ENCODE measurements at places on chromosomes 2 and 18.

DNA sequence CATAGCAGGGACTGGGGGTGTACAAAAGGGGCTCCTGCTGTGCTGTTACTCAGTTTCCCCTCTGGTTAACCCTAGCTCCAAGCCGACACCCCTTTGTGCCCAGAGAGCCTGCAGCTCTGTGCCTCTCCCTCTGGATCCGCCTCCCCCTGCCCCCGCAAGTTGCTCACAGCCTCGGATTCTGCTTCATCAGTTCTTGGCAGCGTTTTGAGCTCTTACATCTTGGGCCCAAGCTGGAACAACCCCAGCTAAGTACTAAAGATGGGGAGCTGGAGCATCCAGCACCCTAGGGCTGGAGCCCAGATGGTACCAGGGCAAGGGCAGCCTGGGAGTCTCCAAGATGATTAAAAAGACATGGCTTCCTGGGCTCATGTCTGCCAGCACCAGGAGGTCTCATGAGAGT, 40.7 kb downstream of the POMC start:
- DNase-seq = no peak

DNA sequence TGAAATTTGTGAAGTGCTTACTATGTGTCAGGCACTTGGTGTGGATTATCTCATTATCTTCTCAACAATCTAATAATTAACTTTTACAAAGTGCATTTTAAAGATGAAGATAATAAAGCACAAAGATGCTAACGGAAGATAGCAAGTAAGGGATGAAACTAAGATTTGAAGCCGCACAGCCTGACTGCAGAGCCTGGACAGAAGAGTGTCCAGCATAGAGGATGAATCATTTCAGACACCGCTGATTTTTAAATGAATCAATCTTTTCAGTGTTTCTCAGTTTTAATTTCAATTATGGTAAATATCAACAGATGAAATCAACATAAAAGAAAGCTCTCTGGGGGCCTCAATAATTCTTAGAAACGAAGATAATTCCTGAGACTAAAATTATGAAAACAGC, 24.5 kb upstream of the STAM2 start:
- DNase-seq = no peak

DNA sequence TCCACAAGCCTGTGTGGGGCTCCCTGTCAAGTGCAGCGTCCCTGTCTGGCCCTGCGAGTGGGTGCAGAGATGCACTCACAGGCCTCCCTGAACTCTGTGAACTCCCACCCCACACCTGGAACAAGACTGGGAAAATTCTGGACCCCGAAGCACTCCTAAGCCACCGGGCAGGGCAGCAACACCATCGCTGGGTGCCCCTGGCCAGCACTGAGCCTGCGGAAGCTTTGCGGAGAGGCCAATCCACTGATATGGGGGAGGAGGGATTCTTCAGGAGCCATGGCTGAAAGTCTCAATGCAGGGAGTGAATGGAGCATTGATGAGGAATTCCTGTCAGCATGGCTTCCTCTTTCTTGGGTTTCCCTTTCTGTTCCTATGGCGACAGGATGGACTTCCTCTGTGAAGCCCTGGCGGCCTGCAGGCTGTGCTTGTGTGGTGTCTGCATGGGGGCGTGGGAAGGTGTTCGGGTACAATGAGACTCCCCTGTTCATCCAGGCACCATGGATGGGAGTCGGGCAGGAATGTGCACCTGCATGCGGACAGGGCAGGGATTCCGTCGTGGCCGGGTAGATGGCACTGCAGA, 15.1 kb downstream of the TRIB2 start:
- DNase-seq = no peak

- no peak for DNase-seq
These were observed 204.1 kb downstream of the CELF4 start for GRCh38 chr18:37361335-37362157.

DNA sequence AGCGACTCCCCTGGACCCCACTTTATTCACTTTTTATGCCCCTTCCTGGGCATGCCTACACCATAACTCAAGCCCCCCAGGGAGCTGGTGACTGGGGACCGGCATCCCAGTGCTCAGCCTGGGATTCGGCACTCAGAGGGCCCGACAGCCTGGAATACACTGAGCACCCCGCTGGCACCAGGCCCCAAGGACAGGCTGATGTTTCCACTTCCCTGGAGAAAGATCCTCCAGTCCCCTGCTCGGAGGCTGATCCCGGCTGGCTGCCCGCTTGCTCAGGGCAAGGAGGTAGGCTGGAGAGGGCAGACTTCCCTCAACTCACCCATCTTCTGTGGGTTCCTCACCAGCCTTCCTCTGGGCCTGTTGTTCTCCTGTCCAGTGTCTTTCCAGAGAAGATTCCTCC, 36.6 kb downstream of the ODC1 start:
- no peak for DNase-seq

GRCh38 chr2:160039166-160039903, 23.1 kb downstream of the PLA2R1 start:
- DNase-seq = no peak

GRCh38 chr2:148305476-148305875, 284.6 kb downstream of the MBD5 start:
- DNase-seq = no peak

DNA sequence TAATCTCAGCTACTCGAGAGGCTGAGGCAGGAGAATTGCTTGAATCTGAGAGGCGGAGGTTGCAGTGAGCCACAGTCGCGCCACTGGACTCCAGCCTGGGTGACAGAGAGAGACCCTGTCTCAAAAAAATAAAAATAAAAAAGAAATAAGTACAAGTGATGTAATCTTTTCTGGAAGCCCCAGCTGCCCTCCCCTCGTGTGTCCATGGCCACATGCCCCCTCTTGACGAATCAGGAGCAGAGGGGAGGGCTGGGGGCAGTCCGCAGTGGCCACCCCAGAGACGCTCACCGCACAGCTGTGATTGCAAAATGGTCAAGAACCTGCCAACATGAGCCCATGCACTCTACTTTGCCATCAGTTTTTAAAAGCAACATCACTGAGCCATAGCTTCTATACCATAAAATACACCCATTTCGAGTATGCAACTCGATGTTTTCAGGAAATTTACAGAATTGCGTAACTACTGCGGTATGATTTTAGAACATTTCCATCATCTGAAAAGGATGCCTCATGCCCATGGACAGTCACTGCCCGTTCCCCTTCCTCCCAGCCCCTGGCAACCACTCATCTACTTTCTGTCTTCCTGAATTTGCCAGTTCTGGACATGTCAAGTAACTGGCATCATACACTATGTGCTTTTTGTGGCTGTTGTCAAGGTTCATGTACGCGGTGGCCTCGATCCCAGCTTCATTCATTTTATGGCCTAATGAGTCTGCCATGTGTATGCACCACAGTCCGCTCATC, 88.1 kb downstream of the NDUFA10 start:
- DNase-seq = no peak

- peak; percentile 87 for DNase-seq
These were observed 7.4 kb upstream of the POLI start for GRCh38 chr18:54261894-54262293.

GRCh38 chr2:2633017-2633416, 301.9 kb upstream of the MYT1L start:
- no peak for DNase-seq

DNA sequence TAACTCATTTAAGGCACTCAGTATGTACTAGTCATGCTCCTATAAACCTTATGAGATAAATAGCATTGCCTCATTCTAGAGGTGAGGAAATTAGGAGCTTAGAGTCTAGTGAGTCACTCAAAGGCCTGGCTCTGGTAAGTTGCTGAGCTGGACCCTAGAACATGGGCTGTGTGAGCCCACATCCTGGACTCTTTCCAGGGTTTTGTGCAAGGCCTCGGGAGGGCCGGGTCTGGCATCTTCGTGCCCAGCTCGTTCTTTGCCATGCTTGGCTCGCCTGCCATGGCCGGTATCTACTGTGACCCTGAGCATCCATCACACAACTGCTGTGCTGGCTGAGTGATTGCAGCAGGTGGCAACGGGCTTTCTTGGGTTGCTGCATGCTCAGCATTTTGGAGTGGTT, 168.0 kb downstream of the LPIN1 start:
- no peak for DNase-seq

DNA sequence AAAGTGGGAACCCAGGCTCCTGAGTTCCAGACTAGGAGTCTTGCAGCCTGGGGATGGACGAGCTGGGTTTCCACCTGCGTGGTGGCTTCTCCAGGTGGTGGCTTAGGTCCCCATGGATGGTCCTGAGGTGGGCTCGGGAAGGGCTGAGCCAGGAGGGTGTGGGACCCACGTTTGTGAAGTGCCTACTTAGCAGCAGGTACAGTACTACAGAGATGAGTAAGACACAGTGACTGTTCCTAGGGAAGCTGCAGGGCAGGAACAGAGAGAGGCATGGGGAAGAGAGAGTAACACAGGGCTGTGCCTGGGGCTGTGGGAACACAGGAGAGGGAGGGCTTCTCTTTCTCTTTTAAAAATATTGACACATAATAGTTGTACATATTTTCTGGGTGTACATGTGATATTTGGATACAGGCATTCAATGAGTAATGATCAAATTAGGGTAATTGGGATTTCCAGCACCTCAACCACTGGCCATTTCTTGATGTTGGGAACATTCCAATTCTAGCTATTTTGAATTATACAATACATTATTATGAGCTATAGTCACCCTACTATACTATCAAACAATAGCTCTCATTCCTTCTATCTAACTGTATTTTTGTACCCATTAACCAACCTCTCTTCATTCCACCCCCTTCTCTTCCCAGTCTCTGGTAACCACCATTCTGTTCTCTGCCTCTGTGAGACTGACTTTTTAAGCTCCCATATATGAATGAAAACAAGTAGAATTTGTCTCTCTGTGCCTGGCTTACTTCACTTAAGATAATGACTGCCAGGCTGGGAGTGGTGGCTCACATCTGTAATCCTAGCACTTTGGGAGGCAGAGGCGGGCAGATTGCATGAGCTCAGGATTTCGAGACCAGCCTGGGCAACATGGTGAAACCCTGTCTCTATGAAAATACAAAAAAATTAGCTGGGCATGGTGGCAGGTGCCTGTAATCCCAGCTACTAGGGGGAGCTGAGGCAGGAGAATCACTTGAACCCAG, 15.0 kb downstream of the TOGARAM2 start:
- DNase-seq = no peak

DNA sequence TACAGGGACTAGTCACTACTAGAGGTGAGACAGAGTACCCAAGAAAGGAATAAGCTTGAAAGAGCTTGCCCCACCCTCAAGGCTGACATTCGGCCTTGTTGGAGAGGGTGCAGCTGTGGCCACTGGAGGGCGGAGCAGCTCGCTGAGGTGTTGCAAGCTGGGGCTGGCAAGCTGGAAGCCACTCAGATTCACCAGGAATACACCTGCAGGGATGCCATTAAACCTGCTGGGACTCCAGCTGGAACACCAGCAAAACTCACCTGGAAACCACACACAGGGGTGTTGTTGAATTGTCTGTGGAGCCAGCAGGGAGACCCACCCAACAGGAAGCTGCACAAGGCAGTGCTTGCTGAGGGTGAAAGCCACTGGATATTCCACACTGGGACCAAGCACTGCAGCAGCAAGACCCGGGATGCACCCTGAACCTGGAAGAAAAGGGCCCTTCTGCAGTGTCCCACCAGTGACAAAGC, 26.1 kb downstream of the KCTD18 start:
- DNase-seq = no peak

DNA sequence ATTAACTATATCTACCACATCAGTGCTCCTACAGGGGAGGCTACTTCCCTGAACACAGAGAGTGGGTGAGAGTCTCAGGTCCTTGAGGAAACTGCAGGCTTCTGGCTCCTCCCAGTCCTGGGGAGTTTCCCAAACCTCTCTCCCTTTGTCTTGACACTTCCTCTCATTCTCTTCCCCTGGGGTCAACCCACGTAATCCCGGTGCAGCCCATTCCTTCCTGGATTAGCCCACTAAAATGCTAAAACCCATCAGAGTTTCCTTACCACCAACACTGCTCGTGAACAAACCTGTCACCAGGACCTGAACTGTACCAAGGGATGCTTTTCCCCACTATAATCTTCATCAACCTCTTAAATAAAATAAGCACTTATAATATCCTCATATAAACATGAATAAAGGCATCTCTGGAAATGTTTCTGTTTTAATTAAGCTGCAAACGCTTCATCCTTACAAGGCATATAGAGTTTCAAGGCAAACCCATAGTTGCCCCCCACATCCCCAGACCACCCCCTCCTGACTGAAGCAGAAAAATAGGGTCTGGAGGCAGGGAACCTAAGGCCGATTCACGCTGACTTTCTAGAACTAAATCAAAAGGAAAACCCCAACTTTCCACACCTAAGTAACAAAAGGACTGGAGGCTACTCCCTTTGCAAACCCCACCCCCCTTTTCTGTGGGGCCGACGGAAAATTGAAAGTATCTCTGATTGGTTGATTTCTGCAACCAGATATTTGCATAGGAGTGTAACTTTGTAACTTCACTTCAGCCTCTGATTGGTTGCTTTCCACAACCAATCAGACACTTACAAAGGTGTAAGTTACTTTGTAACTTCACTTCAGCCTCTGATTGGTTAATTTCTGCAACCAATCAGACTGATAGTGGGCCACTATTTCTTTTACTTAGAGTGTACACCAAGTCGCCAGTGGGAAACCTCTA, 19.0 kb downstream of the TMSB10 start:
- DNase-seq = peak; percentile 88

- no peak for DNase-seq
These were observed 4.2 kb downstream of the TFPI start for GRCh38 chr2:187549951-187550555.

- no peak for DNase-seq
These were observed 99.1 kb upstream of the UGP2 start for GRCh38 chr2:63742580-63742976.

- DNase-seq = no peak
These were observed 256.0 kb downstream of the VAPA start for GRCh38 chr18:10169814-10170213.

DNA sequence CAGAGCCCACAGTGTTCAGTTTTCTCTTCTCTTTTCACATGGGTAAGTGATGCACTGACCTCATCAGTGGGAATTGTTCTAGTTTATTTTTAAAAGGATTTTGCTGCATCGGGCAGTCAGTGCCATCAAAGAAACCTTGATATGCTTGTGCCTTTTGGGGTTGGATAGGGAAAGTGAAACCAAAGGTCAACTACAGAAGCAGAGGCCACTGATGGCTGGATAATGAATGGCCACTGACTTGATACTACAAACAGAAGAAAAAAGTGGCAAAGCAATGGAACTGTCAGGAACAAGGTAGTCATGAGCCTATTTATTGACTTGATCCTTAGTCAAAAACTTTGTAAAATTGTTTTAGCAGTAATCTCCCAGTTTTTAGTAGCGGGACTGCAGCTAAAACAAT, 636.3 kb upstream of the ZEB2 start:
- no peak for DNase-seq

GRCh38 chr2:45688479-45689298, 37.2 kb downstream of the PRKCE start:
- DNase-seq = no peak

- no peak for DNase-seq
These were observed 585.9 kb upstream of the SYT4 start for GRCh38 chr18:43863180-43863579.

- no peak for DNase-seq
These were observed 45.3 kb upstream of the RFX8 start for GRCh38 chr2:101520246-101520645.

GRCh38 chr18:24485681-24486080, 25.2 kb downstream of the HRH4 start:
- DNase-seq = no peak

All from activated CD4-positive, alpha-beta T cell treated with anti-CD3 and anti-CD28 coated beads, Interleukin-2, amount 50 U/mL, for 16 hours (primary cell).